AML-193 (cell line): ENCODE measurements at places on chromosomes 11 and 22.

GRCh38 chr11:130997278-130997677 is 81.0 kb upstream of the SNX19 start:
- no peak for DNase-seq

DNA sequence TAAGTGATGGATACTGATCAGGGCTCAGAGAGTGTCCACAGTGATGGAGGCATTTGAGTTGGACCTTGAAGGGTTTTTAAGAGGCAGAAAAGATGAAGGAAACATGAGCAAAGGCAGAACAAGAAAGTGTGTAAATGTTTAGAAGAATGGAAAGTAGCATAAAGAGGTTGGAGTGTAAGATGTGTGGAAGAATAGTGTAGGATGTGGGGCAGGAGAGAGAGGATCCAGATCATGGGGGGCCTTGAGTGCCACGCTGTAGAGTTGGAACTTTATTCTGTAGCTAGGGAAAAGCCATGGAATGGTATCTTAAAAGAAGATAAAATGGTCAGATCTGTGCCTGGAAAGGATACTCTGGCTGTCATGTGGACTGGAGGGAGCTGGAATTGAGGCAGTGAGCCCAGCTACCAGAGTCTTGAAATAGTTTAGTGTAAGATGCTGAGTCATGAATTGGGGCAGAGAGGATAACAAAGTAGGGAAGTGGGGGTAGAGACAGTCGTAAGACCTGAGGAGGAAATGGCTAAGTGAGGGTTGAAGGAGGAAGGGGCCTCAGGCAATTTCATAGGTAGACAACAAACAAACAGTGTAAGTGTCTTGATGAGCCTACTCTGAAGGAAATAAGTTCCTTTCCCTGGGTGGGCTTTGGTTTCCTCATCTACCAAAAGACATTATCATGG is 6.7 kb downstream of the KCNE3 start:
- DNase-seq: peak; percentile 82

GRCh38 chr11:69915501-69916250 is 96.5 kb upstream of the FGF3 start:
- peak; percentile 6 for DNase-seq

- DNase-seq: no peak
Observed at GRCh38 chr11:27635567-27636037, 64.7 kb downstream of the BDNF start.

- DNase-seq: no peak
Observed at GRCh38 chr11:61974766-61975631, 7.6 kb upstream of the FTH1 start.

GRCh38 chr11:87832211-87832610 is 343.0 kb downstream of the RAB38 start:
- DNase-seq: no peak

DNA sequence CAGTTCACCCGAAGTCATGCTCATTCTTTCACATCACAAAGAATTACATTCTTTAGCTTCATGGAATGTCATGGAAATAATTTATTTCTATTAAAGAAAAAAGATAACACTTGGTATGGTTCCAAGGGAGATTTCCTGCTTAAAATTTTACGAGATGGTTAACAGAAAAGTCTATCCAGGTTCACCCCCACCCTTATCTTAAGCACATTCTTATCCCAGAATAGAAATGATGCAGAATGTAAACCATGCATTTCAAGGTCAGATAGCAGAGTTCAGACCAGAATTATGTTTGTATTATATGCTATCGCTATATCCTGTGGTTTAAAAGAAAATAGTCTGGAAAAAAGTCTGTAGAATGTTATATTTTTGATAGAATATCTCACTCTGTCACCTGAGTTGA is 58.7 kb downstream of the GAS2 start:
- DNase-seq: no peak

- DNase-seq: no peak
Observed at GRCh38 chr11:23359297-23359696, 499.0 kb upstream of the CCDC179 start.

DNA sequence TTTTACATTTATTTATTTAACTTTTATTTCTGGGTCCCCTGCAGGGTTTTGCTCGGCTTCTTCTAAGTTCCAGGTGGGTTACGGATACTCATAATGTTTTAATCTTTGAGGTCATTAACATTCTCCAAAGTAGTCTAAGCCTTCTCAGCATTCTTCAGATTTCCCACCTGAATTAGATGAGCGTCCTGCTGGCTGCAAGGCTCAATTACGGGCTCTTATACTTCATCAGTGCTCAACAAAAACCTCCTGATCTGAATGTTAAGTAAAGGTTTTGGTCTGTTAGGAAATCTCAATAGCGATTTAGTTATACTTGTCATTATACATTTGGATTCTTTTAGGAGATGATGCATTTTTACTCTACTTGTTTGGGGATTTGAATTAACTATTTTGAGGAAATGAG is 27.3 kb upstream of the NFRKB start:
- DNase-seq: no peak
